Thoracic aorta (tissue), 2 donors: ENCODE measurements at places on chromosomes 12 and 14. TPM values are rescaled to one million over a fixed set of nuclear protein-coding genes. Genes with fewer than 3 reads are reported as not detected.

The HCAR2 gene
- not detected for total RNA-seq

DNA sequence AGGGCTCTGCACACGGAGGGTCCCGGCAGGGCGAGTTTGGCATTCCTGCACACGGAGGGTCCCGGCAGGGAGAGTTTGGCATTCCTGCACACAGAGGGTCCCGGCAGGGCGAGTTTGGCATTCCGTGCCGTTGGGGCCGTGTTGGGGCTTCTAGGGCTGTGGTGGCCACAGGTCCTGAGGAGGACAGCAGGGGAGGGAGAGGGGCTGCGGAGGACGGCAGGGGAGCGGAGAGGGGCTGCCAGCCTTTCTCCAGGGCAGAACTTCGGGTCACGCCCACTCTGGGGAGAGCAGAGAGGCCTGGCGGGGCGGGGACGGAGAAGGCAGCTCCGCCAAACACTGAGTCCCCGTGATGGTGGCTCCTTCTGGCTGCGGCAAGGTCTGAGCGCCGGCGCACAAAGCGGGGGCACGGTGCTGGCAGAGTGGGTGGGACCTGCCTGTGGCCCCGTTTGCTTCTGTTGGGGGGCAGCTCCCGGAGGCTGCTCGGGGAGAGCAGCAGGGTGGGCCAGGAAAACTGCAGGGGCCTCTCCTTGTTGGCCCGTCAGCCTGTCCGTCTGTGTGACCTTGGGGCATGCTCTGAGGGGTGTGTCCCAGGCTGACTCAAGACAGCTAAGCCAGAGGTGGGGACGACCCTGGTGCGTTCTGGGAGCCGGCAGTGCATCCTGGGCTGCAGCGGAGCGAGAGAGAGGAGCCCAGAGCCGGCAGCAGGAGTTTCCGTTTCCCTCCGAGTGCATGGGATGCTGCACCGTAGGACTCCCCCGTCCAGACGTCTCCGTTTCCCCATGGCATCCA is 60.2 kb downstream of the LRCOL1 start:
- DNase-seq: no peak

GRCh38 chr12:66304296-66304900 is 2.1 kb downstream of the HELB start:
- DNase-seq: no peak

DNA sequence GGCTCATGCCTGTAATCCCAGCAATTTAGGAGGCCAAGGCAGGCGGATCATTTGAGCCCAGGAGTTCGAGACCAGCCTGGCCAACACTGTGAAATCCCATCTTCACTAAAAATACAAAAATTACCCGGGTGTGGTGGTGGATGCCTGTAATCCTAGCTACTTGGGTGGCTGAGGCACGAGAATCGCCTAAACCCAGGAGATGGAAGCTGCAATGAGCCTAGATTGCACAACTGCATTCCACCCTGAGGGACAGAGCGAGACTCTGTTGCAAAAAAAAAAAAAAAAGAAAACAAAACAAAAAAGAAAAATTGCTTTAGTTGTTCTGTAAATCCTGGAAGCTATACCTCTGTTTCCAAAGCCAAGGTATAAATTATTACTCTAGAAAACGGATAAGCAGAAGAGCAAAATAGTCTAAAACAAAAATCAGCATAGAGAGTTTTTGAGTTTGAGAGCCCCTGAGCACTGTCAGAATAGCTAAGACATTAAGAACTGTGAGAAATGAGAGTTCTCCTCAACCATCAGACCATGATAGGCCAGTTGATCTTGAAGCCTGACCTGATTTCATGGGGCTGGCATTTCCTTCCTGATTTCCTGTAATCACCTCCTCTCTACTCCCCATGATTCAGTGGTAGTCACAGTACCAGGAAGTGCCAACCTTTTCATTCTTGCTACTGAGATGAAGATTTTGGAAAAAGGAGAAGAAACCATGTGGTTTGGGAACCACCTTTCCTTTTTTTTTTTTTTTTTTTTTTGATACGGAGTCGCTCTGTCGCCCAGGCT is 31.7 kb downstream of the ATP2A2 start:
- DNase-seq: peak; percentile 18

The DICER1 gene
- total RNA-seq: 56.3 TPM

- no peak for DNase-seq
Measured at GRCh38 chr12:45388545-45388944, 172.7 kb downstream of the ANO6 start.

- no peak for DNase-seq
Measured at GRCh38 chr14:101251812-101252442, 309.4 kb upstream of the DIO3 start.

- no peak for DNase-seq
Measured at GRCh38 chr12:121110211-121110940, 22.3 kb upstream of the P2RX7 start.

The CS gene
- total RNA-seq: 120 TPM

DNA sequence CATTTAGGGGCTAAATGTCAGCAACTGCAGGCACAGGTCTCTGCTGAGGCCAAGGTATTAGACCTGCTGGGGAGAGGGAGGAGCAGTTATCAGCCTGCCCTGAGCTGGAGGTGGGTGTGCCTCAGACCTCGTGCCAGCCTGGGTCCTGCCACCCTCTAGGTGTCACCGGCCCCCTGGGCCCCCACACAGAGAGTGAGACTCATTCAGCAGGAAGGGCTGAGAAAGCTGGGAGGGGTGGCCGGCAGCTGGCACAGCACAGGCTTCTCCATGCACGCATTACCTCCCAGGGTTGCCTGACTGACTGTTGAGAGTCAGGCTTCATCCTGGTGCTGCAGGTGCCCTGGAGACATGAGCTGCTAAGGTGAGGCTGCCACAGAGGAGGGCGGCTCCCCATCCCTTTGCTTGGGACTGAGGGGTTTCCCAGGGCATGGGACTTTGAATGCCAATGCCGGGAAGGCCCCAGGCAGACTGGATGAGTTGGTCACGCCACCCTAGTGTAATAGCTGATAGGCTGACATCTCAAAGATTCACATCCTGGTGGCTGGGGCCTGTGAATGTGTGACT is 75.3 kb upstream of the C14orf180 start:
- no peak for DNase-seq

- DNase-seq: no peak
Measured at GRCh38 chr14:105333613-105334364, 19.2 kb downstream of the PACS2 start.

GRCh38 chr14:94303111-94303510 is 10.0 kb upstream of the SERPINA10 start:
- no peak for DNase-seq

DNA sequence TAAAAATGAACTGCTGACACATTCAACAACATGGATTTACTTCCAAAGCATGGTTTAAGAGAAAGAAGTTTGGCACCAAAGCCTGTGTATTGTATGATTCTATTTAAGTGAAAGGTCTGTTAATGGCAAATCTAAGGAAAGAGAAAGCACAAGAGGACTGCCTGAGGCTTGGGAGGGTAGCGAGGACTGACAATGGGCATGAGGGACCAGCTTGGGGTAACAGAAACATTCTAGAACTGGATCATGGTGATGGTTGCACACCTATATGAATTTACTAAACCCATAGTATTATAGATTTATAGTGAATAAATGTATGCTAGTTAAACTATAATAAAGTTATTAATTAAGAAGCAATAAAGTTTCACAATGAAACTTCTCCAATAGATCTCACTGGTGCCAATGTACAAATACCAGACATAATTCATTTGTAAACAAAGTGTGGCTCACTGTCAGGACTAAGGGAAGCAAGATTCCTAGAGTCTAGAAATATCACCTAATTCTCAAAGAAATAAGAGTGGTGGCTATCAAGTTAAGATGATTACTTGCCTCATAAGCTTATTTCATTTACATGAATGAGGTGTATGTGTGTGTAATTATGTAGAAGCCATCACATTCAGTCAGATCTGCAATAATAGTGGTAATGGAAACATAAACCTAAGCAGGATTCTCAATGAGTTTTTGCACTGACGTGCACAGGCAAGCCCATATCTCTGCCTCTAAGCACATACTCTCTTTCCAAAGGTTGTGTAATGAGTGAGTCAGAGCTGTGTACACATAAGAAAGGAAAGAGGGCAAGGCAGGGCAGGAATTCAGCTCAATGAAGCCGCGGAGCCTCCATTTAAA is 353.4 kb downstream of the KCNH5 start:
- DNase-seq: no peak

GRCh38 chr12:72077111-72077820 is 138.6 kb downstream of the TPH2 start:
- DNase-seq: no peak

The KLRC4 gene
- total RNA-seq: 4.2 TPM

The RTL1 gene
- not detected for total RNA-seq

- no peak for DNase-seq
Measured at GRCh38 chr14:61568572-61569011, 126.7 kb upstream of the HIF1A start.

GRCh38 chr14:32601069-32601468 is 272.0 kb downstream of the AKAP6 start:
- DNase-seq: no peak

DNA sequence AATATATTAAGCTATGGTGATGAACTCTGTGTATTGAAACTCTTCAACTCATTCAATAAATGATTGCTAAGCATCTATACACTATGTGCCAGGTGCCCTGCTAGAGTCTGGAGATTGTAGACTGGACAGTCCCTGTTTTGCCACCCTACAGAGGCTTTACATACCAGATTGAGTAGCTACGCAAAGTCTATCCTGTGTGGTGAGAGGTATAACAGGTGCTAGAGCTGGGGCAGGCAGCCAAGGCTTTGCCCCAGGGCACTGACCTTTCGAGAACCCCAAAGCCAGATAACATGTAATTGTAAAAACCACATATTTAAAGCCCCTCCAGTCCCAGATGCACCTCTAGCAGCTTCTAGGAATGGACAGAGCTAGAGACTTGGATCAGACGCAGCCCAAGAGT is 52.8 kb downstream of the PPM1H start:
- DNase-seq: no peak

- DNase-seq: no peak
Measured at GRCh38 chr12:42586268-42586667, 3.3 kb downstream of the PRICKLE1 start.

The LHX5 gene
- not detected for total RNA-seq

The KRT74 gene
- not detected for total RNA-seq

- no peak for DNase-seq
Measured at GRCh38 chr12:113292091-113292490, 42.8 kb downstream of the SLC8B1 start.

- DNase-seq: no peak
Measured at GRCh38 chr14:52043690-52044089, 25.2 kb downstream of the NID2 start.

The FZD10 gene
- total RNA-seq: 0.68 TPM

DNA sequence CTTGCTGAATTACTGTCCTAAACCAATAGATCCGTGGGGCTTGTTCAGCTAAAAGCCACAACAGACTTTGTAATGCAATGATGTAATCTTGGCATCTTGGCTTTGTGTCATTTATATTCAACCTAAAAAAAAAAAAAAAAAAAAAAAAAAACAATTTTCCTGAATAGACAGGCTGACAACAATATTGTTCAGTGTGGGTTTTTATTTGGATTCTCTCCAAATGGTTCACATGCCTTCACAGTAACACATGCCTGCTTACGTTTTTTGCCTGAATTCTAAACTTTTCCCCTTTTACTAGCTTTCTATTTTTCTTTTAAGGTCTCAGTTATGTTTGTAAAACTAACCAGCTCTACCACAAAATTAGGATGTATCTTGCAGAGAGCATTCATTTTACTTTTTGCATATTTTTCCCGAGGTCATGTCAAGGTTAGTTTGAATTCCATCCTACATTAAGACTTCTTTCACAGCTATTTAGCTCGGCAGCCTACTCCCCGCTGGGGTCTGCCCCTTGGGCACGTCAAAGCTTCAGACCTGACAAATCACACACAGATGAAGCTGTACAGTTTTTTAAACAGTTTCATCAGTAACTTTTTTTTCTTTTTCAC is 213.7 kb upstream of the NPAS3 start:
- no peak for DNase-seq

DNA sequence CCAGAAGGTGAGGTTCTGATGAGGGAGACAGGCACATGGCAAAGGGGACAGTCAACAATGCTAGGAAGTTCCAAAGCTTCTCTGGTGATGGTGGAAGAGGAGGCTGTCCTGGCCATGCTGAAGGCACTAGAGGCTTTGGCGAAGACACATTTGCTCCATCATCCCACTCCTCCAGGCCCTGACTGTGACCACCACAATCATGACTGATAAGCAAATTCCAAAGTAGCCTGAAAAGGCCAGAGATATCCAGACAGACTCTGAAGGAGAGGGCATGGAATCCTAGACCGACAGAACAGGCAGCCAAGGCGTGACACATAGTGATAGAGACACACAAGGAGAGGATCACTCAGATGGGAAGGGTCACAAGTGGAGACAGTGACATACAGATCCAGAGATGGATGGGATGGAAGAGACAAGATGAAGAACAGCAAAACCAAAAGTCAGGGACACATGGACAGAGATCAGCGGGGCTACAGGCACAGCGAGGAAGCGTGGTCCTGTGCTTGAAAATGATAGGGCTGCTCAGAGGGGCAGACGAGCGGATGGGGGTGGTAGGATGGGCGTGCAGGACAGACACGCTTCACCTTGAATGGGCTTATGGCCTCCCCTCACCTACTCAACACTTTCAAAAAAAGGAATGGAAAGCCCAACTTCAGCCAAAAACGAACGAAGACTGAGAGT is 1.3 kb downstream of the ZFHX2 start:
- DNase-seq: no peak

The PPP2R5E gene
- 13.9 TPM for total RNA-seq

DNA sequence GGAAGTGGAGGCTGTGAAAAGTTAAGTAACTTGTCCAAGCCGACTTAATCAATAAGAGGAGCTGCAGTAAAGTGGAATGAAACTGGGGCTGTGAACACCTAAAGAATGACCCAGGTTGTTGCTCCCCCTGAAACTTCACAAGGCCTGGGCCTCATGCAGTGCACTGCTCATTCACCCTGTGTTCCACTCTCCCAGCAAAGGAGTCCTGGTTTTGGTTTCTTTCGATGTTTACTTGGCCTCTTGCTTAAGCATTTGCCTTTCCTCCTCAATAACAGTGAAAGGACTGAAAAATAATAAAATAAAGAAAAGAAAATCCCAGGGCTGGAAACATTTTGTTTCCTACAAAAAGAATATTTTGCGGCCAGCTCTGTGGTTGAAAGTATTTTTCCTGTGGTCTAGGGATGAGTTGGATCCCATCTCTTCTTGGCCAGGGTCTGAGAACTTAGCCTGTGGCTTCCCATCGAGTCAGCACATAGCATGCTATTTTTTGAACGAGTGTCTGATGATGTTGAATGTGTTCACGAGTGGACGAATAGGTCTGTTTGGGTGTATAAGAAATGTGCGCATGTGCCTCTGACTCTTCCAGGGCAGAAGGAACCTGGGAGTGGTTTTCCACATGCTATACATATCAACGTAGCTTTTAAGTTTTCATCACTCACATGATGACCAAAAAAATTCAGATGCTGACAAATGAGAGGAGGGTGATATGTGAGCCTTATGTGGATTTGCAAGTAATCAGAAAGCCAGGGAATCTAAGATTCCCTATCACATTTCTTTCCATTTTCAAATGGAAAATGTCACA is 349.8 kb downstream of the ZFP36L1 start:
- DNase-seq: no peak

The INHBE gene
- total RNA-seq: not detected

The SAMD15 gene
- total RNA-seq: not detected

The MANSC4 gene
- total RNA-seq: not detected

The FOXA1 gene
- total RNA-seq: not detected

The MYO1H gene
- not detected for total RNA-seq

GRCh38 chr14:104929268-104930230 is 4.9 kb downstream of the PLD4 start:
- DNase-seq: no peak
